IPS DF 6.9 (cell line): ENCODE measurements at places on chromosomes 12 and 14.

- no peak for DNase-seq
Measured at GRCh38 chr12:101654442-101654841, 43.0 kb upstream of the CHPT1 start.

DNA sequence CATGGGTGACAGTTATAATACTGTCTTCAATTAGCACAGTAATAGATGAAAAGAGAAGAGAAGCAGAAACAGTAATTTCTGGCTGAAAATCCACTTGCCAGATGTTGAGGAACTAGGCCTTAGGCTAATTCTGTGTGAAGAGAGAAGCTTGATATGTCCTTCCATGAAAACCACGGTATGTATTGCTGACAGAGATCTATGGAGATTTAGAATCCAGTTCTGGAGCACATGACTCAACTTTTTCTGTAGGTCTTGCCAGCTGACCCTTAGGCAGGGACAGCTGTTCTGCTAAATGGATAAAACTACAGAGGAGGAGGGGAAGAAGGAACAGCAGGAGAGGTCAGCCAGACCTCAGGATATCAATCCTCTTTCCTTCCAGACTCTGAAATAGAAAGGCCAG is 211.5 kb downstream of the PRKD1 start:
- no peak for DNase-seq

DNA sequence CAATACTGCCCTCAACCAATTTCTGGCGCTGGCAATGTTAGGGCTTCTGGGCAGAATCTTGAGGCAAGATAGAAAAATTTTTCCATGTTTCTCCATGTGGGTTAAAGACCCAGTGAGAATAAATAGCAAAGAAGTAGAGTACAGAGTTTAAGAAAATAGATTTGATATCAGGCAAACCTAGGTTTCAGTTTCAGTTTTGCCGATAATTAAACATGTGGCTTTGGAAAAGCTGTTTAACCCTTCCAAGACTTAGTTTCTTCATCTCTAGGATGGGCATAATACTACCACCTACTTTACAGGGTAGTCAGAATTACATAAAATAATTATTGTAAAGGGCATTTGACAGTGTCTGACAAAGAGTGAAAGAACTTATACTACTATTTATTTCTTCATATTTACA is 360.4 kb downstream of the PCNX1 start:
- DNase-seq = no peak

- DNase-seq = no peak
Measured at GRCh38 chr14:102666635-102667034, 74.2 kb downstream of the RCOR1 start.
